ENCODE measurements at places on chromosomes 1 and 21. TPM values are rescaled to one million over a fixed set of nuclear protein-coding genes. Genes with fewer than 3 reads are reported as not detected.

The EPHB2 gene
- total RNA-seq: 5.2 TPM

The PDC gene
- not detected for total RNA-seq

The SPATA6 gene
- 3.4 TPM for total RNA-seq

The AGBL4 gene
- total RNA-seq: not detected

The GALE gene
- total RNA-seq: 52.0 TPM

The CR1 gene
- not detected for total RNA-seq

The DONSON gene
- 28.9 TPM for total RNA-seq

The DISP1 gene
- 4.2 TPM for total RNA-seq

The TCHH gene
- not detected for total RNA-seq

The IFI44 gene
- 4.9 TPM for total RNA-seq

The OR2L2 gene
- total RNA-seq: under 0.01 TPM

The TRIM67 gene
- not detected for total RNA-seq

The APOBEC4 gene
- not detected for total RNA-seq

The B3GALT2 gene
- under 0.01 TPM for total RNA-seq

The FCRL6 gene
- not detected for total RNA-seq

The EMC1 gene
- 77.9 TPM for total RNA-seq

The NEXN gene
- total RNA-seq: 13.5 TPM

The SAMD13 gene
- 0.25 TPM for total RNA-seq

The HSD3B1 gene
- not detected for total RNA-seq

The CLCA2 gene
- 0.25 TPM for total RNA-seq

The BRINP3 gene
- not detected for total RNA-seq

The HSD11B1 gene
- 10.6 TPM for total RNA-seq

The OXCT2 gene
- 4.5 TPM for total RNA-seq

The CGN gene
- total RNA-seq: 0.11 TPM

The ADAM15 gene
- 69.5 TPM for total RNA-seq

The LAPTM5 gene
- not detected for total RNA-seq

The UQCRHL gene
- total RNA-seq: 2.4 TPM

The OR4F29 gene
- 0.11 TPM for total RNA-seq

The FOXD2 gene
- total RNA-seq: 0.22 TPM

The NGF gene
- 7.9 TPM for total RNA-seq

The LCE6A gene
- not detected for total RNA-seq

The REN gene
- 0.77 TPM for total RNA-seq

The PRR9 gene
- 1.2 TPM for total RNA-seq

The HSPA6 gene
- total RNA-seq: 4.6 TPM

The CLDN8 gene
- total RNA-seq: not detected

Data from uterine smooth muscle cell (primary cell).